ENCODE measurements at places on chromosomes 1 and 21.
A peak's percentile ranks its signal among the peaks of the same experiment; 100 is the strongest.

DNA sequence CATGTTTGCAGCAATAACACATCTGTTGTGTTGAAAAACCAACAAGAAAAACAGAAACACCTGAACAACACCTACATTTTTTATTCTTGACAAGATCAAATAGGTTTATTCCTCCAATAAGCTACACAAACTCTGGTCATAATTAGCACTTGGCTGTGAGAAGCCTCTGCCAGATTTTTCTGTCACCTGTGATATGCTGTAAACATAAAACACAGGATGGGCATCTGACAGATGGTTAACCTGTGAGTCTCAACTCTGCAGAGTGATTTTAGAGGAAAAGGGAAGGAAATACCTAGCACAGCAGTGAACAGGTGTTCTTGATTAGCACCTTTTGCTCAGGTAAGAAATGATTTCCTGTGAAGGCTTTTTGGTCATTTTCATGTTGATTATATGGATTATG, 175.4 kb upstream of the COA6 start:
- no peak for DNase-seq

DNA sequence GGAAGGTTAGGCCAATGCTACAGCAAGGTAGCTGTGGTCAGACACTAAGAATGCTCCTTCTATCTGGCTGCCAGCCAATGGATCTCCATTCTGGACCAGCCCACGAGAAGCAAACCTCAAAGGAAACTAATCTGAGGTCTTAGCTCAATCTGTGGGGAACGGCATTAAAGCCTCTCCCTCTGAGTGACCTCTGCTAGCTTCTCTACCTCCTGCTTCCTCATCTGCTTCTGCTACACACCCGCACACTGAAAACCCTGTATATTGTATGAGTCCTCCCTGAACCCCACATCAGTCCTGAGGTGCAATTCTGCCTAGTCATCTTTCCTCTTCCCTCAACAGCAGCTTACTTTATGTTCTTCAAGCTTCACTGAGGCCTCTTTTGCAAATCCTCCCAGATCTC, 6.9 kb upstream of the GALE start:
- no peak for DNase-seq

GRCh38 chr1:67696708-67697107, 11.7 kb downstream of the GADD45A start:
- DNase-seq, result no peak

DNA sequence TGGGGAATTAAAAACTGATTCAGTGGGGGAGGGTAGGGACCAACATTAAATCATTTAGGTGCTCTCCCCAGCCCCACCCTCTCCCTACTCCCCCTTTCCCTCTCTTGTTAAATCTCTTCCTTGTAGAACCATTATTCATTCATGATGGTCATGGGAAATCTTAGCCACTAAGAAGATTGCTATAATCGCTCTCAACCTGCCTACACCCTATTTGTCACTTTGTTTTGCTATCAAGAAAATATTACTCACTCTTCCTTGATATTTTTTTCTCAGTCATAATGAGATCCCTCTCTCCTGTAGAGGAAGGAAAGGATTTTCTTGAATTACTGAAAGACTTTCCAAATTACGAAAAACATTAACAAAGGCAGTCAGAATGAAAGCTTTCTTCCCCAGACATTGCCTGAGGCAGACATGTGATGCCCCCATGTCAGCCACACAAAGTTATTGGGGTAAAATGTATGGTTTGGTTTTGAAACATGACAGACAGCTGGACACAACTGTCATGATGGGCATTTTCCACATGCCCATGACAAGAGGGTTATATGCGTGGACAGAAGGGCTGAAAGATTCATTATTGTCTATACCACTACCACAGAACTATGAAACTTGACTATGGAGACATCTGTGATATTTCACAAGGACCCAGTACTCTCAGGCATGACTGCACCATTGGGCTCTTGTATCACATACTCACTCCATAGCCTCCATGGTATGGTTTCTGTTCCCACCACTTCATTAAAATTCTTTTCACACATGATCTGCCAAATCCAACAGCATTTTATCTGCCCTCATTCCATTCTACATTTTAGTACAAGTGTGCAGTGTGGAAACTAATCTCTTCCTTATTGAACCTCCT, 420.1 kb downstream of the DISC1 start:
- no peak for DNase-seq

- no peak for DNase-seq
These were observed 17.4 kb upstream of the NBPF1 start for GRCh38 chr1:16630661-16631247.

GRCh38 chr1:91555821-91556531, 55.3 kb downstream of the CDC7 start:
- DNase-seq, result peak; percentile 36

- no peak for DNase-seq
These were observed 4.1 kb downstream of the SEMA4A start for GRCh38 chr1:156157506-156157905.

DNA sequence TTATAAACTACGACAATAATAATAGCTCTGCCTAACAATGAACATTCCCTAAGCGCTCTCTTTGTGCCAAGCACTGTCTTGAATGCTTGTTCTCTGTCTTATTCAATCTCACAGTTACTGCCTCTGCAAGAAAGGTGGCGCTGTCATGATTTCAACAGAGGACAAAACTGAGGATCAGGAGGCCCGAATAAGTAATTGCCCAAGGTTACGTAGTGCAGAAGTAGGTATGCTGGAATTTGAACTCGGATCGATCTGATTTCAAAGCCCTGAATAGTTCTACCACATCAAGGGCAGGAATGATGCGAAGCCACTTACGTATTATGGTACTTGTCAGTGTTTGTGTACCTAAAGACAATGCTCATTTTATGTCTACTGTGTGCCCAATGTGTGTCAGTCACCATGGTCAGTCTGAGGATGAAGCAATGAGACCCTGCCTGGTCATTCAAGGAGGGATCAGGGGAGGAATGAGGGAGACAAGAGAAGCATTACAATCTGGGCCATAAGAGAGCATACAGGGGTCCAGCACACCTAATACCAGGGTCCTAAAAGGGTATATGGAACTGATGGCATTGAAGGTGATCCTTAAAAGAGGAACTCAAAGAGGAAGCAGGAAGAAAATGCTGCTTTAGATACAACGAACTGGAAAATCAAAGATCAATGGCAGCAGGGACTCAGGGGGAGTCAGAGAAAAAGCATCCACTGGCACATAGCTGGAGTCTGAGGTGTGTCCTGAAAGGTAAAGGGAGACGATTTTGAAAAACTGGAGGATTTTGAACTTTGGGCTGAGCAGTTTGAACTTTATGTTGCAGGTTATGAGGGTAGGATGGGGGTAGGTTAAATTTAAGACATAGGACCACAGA, 389.2 kb downstream of the PLPP3 start:
- no peak for DNase-seq

DNA sequence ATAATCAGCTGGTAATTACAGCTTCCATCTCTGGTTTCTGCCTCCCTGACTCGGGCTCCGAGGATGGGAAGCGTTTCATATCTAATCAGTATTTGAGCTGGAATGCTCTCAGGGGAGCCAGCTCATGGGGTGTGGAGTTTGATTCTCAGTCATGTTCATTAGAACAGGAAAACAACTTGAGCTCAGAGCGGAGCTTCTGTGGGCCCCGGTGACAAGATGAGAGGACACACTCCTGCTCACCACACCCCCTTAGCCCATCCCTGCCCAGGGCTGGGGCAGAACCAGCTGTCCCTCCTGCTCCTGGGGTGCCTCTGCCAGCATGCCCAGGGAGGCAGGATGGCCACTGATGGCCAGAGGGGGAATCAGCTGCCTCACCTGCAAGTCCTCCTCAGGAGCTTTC, 726.0 kb downstream of the PTPRU start:
- no peak for DNase-seq

- DNase-seq, result no peak
These were observed 272.5 kb upstream of the RUNX1 start for GRCh38 chr21:35321322-35322200.

DNA sequence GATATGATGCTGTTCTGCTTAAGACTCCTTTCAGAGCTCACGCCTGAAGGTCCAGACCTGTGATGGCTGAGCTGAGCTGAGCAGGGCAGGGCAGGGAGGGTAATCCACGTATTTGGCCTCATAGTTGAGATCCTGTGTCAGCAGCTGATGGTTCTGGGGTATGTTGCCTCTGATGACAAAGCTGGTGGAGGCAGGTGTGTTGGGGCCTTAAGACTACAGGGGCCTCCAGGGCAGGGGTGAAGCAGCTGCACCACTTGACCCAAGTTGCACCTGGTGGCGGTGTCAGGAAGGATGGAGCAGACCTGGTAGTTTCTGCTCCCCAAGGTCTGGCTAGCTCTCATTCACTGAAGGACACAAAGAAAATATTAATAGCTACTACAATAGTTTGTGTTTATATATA, 57.0 kb downstream of the FCRL5 start:
- DNase-seq, result no peak

DNA sequence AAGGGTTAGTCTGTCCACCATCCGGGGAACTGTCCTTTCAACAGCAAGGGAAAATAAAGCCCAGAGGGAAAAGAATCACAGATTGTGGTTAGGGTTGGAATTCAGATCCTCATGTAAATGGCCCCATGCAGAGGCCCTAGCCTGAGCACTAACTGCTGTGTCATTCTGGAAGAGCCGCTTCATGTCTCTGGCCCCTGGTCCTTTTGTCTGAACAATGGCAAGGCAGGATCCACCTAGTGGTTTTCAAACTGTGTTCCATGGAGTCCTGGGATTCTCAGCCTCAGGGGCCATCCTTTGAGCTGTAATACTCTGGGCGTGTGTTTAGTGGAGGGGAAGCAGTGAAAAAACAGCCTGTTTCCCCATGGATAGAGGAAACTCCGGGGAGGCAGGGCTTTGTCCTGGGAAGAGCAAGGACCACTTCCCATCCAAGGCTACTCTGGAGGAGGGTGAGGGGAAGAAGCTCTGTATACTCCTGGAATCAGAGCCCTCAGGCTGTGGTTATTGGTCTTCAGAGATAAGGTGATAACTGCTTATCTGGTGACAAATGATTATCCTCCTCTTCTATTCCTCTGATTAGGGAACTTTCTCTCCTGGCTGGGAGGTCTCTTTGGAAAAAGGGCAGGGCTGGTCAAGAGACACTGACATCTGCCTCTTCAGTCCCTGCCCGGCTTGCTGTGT, 19.2 kb downstream of the PAX7 start:
- DNase-seq, result no peak

DNA sequence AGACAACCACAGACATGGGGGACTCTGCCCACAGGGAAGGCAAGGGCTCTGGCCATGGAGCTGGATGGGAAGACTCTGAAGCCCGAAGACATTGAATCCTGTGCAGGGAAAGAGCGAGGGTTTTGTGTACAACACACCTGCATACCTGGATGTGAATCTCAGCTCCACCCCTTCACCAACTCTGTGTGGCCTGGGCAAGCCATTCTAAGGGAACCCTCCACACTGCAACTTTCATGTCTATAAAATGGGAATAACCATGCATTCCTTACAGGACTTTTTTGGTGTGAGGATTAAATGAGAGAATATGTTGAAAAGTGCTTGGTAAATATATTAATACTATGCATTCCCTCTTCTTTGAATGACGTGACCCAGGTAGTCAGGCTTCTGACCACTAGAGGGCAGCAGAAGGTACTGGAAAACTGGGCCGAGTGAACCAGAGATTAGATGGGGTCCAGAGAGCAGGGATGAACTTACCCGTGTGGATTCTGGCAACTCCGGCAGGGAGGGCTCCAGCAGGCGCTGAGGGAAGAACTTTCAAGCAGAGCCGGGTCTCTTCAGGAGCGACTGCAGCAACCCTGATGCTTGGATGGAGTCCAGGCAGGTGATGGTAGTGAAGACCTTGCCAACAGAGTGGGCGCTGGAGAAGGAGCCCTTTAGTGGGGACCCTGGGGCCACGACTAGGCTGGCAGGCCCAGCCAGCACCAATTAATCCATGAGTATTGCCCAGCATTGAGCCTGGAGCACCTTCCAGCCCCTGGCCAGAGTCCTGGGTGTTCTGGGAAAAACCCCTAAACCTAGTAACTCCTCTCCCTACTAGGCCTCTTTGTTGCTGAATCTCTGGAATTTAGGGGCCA, 834 bp upstream of the ELF3 start:
- DNase-seq, result peak; percentile 36

DNA sequence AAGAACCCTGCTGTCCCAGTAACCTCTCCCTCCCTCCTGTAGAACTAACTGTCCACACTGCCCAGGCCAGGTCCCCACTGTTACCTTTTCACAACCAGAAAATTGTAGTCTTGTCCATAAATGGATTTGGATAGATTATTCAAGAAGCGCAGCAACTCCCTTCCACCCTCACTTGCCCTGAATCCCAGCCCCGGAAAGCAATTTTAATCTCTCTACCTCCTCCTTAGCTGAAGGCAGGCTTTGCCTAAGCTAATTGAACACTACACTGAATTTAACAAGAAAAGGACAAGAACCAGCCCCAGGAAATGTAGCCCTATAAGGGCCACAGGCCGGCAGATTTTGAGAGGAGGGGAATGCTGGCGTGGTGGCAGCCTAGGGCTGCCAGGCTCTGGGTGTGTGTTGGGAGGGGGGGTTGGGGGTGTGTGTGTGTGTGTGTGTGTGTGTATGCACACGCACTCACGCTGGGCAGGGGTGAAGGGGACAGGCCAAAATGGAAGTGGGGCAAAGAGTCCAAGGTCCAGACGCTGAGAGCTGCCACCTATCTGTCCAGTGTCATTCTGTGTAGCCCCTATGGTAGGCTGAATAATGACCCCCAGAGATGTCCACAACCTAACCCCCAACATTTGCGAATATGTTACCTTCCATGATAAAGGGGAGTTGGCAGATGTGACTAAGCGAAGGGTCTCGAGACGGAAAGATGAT, 10.8 kb upstream of the IFNGR2 start:
- no peak for DNase-seq

DNA sequence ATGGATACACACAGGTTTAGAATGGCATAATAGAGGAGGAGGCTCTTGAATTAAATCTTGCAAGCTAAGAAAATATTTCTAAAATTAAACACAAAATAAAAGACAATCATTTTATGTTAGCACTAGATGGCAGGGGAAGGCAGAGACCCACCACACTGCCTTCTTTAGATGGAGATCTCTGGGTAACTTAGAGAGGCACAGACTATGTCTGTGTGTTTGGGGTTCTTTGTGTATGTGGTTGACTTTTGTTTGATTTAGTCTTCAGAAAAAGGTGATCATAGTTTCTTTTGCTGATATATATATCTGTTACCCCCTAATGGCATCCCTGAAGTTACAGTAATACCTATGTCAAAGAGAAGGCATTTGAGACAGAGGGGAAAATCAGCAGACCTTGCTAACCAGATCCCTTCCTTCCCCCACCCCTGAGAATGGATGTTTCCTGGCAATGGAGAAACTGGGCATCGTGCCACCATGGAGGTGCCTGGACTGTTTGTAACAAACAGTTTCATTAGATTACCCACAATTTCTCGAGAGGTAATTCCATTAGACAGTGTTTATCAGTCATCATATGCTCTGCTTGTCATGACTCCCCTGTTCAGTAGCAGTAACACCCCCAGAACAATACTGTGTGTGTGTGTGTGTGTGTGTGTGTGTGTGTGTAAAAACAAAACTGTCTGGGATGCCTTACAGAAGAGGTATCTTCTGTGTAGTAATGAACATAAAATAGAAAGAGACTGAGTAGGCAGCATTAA, 228.3 kb upstream of the DEPDC1 start:
- DNase-seq, result no peak

- DNase-seq, result no peak
These were observed 82.5 kb downstream of the C4BPA start for GRCh38 chr1:207186503-207186902.
